ENCODE measurements at places on chromosomes 6 and 20.

- DNase-seq: no peak
These were observed 3.0 kb upstream of the PRDM13 start for GRCh38 chr6:99603421-99604165.

- DNase-seq: no peak
These were observed 109.8 kb downstream of the BACH2 start for GRCh38 chr6:90186637-90187371.

- no peak for DNase-seq
These were observed 3.1 kb downstream of the ZCCHC3 start for GRCh38 chr20:300345-300990.

DNA sequence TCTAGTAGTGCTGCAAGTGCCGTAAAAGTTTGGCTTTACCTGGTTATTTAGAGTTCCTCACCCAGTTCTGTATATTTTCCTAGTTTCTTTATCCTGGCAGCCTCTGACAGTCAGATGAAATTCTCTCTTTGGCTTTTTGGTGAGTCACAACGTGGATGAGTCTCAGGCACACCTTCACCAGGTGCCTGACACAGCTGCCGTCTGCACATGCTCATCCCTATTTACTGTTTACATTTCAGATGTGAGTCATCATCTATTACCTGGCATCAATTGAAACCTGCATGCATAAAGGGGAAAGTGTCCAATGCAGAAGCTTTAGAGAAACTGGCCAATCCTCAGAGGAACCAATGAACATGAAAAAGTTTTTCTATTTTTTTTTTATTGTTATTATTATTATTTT is 33.3 kb upstream of the ADGRF4 start:
- no peak for DNase-seq

GRCh38 chr20:23092384-23092756 is 6.2 kb upstream of the CD93 start:
- DNase-seq: no peak

GRCh38 chr20:15018966-15019365 is 681.6 kb upstream of the FLRT3 start:
- no peak for DNase-seq

DNA sequence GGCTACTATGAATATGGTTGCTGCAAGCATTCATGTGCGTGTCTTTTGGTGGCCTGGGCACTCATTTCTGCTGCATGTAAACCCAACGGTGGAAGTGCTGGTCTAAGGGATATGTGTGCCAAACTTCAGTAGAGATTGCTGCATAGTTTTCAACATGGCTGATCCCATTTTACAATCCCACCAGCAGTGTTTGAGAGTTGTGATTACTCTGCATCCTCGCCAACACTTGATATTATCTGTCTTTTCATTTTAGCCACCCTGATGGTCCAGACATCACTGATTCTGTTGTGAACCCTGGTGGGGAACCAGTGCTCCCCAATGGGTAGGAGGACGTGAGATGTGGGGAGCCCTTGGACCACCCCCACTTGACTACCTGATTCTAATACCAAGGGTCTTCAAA is 27.5 kb downstream of the PACSIN1 start:
- no peak for DNase-seq

- no peak for DNase-seq
These were observed 153.7 kb upstream of the PTPN1 start for GRCh38 chr20:50356525-50356885.

GRCh38 chr6:123515715-123516114 is 121.0 kb downstream of the TRDN start:
- DNase-seq: no peak

GRCh38 chr6:78749326-78749725 is 118.0 kb upstream of the IRAK1BP1 start:
- DNase-seq: no peak

DNA sequence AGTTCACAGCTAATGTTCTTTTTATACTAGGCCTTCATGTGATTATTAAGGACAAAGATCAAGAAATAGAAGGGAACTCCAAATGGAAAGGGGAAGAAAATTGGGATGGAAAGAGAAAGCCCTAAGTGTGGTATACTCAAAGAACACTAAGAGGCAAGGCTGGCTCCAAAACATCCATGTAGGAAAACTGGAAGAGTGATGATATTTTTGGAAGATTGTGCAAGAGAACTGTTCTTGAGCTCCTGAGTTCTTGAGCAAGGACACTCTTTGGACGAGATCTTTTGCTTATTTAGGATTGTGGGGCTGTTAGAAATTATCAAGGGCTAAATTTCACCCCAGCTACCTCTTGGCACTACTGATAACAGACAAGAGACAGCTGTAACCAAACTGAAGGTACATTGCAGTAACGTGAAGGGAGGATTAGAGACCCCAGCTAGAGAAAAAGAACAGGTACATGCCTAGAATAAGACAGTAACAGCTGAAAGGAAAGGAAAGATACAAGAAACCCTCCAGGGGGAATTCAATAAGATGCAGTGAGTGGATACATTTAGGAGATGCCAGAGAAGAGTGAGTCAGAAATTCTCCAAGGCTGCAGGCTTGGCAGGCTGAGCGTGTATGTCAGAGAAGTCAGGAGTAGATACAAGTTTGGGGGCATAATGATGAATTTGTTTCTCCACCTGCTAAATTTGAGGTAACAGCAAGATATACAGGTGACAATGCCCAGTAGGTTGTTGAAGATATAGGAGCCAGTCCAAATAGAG is 69.7 kb downstream of the CBLN4 start:
- DNase-seq: no peak

GRCh38 chr6:158737710-158738615 is 81.2 kb downstream of the EZR start:
- no peak for DNase-seq

GRCh38 chr6:82385546-82385945 is 21.9 kb downstream of the TPBG start:
- DNase-seq: no peak

DNA sequence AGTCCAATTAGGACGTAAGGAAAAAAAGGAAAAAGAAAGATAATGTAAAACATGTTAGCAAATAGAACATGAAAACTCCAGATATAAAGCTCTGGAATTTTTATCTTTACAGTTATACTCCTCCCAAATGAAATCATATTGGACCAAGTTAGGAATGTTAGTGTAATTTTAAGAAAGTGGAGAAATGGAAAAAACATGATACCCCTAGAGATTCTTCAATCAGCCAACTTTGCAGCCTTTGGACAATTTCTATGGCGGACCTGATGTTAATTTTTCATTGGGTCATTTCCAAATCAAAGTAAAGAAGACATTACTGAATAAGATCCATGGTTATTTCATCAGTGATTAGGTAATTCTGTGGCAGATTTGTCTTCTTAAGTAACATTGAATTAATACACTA is 748.7 kb downstream of the RFPL4B start:
- no peak for DNase-seq

GRCh38 chr6:8743170-8743745 is 307.9 kb upstream of the SLC35B3 start:
- no peak for DNase-seq

DNA sequence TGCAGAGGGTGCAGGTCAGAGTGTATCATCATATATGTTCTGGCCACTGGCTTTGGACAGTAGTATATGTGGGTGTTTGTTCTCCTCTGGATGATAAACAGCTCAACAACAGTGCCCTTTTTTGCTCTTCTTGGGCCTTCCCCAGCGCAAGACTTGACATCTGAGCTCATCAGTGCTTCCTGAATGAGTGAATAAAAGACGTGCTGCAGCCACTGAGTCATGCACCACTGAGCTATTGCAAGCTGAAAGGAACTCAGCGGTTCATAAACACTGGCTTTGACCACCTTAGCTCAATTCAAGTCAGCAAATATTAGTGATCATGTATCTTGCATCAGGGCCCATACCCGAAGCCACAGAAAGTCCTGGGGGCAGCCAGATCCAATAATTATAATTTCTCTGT is 105.3 kb upstream of the KCNG1 start:
- no peak for DNase-seq

- DNase-seq: no peak
These were observed 271.4 kb downstream of the EYA4 start for GRCh38 chr6:133512410-133513016.

DNA sequence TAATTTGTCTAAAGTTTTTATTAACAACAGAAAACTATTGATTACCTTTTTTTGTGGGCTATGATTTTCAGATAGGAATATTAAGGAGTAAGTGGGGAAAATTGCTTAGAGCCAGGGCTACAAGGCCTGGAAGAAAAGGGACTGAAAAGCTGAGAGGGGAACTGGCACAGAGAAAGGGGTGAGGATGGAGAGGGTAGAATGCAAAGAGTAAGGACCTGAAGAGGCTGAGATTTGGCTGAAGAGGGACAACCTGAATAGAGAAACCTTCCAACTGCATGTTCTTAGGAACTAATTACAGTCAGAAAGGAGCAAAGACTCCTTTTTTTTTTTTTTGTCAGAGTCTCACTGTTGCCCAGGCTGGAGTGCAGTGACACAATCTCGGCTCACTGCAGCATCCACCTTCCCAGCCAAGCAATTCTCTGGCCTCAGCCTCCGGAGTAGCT is 16.7 kb downstream of the BTN2A1 start:
- no peak for DNase-seq

GRCh38 chr6:160031442-160031841 is 62.6 kb downstream of the IGF2R start:
- DNase-seq: no peak

- no peak for DNase-seq
These were observed 17.9 kb upstream of the TCFL5 start for GRCh38 chr20:62879275-62880146.

DNA sequence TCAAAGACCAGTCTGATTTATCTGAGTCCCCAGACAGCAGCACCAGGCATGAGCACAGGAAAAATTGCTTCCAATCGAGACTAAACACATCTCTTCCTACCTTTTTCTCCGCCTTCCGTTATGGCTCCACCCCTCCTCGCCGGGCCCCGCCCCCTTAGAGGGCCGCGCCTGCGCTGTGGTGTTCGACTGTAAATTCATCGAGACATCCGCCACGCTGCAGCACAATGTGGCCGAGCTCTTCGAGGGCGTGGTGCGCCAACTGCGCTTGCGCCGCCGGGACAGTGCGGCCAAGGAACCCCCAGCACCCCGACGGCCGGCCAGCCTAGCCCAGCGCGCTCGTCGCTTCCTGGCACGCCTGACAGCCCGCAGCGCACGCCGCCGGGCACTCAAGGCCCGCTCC is 8.9 kb downstream of the REM1 start:
- no peak for DNase-seq

DNA sequence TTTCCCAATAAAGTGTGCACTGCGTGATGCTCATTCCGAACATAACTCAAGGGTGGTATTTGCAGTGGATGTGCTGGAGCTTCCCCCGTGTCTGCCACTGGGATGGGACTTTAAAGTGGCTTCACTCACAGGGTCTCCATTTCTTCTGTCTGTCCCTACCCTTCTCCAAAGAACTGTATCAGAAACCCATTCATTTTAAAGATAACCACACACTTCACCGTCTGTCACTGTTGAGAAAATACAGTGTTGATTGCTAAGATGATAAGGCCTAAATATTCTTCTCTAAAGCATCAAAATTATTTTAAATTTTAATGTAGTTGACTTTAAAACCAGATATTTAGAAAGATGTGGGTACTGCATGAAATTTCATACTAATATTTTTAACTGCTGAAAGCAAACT is 161.4 kb downstream of the TMEM242 start:
- DNase-seq: no peak

- no peak for DNase-seq
These were observed 35.0 kb downstream of the FOXF2 start for GRCh38 chr6:1424306-1424927.

DNA sequence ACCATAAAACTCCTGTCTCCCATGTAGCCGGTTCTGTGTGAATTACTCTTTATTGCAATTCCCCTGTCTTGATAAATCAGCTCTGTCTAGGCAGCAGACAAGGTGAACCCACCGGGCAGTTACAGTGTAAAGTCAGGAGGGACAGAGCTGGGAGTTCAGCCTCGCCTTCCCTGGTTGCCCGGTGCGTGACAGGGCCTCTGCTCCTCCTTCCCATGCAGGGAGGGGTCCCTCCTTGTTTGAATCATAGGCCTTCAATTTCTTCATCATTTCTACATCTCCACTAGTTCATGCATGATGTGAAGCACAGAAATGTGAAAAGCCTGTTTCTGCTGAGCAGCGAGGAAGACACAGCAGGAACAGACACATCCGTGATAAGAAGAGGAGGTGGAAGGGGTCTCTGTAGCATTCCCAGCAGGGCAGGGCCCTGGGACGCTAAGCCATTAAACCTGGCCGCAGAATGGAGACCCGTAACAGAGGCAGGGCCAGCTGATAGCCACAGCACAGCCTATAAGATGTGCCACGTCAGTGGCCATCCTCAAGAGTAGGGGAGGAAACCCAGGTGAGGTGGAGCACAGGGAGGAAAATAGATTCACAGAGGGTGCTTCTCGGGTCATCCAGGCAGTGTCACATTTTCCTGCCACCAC is 106.7 kb upstream of the CST7 start:
- DNase-seq: no peak

GRCh38 chr6:2957696-2958330 is 13.6 kb downstream of the SERPINB6 start:
- no peak for DNase-seq

DNA sequence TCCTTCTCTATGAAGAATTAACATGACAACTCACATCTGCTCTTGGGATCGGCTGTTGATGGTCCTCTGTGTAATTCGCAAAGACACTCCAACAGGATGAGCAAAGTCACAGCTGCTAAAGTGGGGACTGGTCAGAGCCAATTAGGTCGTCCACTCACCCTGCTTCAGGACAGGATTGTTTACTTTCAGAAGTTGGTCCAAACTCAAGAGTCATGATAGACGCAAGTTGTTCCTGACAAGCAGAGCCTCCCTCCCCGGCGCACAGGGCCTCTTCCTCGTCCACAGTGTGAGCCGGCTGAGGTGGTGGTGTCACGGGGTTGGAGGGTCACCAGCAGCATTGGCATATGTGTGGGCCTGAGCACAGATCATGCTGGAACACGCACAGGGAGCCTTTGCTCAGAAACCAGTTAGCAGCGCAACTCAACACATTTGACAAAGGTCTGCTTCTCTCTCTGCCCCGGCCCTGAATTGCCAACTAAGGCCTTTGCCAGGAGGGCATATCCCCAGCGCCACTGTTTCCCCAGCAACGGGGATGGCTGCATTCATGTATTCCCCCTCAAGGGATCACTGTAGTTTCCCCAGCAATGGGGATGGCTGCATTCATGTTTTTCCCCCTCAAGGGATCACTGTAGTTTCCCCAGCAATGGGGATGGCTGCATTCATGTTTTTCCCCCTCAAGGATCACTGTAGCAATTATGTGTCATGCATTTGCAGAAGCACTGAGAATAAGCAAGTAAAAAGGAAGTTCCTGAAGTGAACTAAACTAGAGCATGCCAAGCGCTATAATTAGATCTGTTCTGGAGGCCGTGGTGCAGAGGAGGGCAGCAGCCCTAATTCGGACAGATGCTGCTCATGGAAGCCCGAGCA is 111.7 kb downstream of the THBS2 start:
- no peak for DNase-seq

GRCh38 chr6:111793711-111794111 is 79.5 kb downstream of the FYN start:
- no peak for DNase-seq

GRCh38 chr6:129691709-129692108 is 18.3 kb downstream of the ARHGAP18 start:
- no peak for DNase-seq

All from cerebellar nuclear complex (tissue), 1 donor.